ENCODE measurements at places on chromosomes 4 and X.

DNA sequence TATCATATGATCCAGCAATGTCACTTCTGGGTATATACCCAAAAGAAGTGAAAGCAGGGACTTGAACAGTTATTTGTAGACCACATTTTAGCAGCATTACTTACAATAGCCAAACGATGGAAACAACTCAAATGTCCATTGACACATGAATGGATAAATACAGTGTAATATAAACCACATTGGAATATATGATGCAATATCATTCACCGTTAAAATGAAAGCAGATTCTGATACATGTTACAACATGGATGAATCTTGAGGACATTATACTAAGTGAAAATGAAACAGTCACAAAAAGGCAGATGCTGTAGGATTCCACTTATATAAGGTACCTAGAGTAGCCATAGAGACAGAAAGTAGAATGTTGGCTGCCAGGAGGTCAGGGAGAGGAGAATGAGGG, 130.5 kb upstream of the SMAD1 start:
- DNase-seq, result no peak

DNA sequence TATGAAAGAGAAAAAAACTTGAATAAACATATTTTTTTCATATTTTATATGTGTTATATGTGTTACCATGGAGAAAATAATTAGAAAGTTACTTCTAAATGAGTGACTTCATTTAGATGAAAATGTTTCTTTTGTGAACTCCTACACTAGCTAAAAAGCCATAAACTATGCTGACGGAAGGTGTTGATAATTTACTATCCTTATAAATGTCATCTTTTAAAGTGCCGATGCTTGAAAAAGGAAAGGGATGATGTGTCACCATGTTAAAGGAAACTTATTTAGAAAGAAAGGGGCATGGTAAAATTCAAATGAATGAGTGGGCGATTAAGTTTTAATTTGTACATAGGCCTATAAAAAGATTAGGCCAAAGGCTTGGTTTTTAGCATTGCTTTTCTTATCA, 133.8 kb downstream of the SPRY1 start:
- no peak for DNase-seq

DNA sequence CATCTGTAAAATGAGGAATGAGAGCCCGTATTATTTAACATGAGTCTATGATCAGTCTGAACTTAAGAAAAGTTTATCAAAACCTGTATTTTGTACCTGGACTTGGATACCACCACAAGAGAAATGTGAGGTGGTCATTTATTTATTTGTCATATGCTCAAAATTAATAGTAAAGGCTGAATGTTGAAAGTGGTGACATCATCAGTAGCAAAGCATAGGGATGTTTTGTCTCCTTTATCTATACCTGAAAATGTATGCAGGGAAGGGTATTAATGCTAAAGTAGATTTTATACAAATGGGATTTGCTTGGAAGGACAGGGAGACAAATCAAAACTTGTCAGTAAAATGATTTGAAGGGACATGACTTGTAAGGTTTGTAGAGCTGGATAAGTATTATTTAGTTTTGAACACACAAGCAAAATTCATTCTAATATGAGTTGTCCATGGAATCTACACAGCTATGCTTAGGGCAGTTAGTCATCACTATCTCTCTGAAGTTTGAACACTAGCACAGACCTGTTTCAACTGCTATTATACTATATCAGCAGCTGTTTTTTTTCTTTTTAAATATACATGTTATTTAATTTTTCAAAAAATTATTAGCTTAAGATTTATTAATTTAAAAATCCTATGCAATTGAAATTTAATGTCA, 52.4 kb upstream of the GUCY1A1 start:
- no peak for DNase-seq

DNA sequence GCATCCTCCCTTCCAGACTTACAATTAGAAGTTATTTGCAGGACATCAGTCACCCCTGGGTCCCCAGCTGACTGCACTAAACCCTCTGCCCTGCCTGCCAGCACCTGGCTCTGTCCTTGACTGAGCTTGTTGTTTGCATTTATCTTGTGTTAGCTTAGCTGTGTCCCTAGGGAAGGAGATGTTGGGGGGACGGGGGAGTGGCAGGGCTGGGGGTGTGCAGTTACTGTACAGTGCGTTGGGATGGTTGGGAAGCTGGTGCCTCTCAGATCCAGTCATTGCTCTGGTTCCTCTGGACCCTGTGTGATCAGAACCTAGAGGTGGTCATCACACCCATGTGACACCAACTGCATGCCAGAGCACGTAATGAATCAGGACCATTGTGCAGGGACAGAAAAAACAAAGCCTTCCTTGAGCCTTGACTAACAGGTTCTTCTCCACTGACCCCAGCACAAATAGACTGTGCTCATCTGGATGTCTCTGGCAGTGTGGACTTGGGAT, 32.7 kb upstream of the PROM1 start:
- DNase-seq, result no peak

GRCh38 chr4:138978028-138978585, 37.5 kb upstream of the NOCT start:
- DNase-seq, result no peak

- DNase-seq, result peak; percentile 15
These were observed 79.7 kb downstream of the SNCA start for GRCh38 chr4:89757154-89757719.

- no peak for DNase-seq
These were observed 501.9 kb downstream of the GABRG1 start for GRCh38 chr4:45621971-45622370.

DNA sequence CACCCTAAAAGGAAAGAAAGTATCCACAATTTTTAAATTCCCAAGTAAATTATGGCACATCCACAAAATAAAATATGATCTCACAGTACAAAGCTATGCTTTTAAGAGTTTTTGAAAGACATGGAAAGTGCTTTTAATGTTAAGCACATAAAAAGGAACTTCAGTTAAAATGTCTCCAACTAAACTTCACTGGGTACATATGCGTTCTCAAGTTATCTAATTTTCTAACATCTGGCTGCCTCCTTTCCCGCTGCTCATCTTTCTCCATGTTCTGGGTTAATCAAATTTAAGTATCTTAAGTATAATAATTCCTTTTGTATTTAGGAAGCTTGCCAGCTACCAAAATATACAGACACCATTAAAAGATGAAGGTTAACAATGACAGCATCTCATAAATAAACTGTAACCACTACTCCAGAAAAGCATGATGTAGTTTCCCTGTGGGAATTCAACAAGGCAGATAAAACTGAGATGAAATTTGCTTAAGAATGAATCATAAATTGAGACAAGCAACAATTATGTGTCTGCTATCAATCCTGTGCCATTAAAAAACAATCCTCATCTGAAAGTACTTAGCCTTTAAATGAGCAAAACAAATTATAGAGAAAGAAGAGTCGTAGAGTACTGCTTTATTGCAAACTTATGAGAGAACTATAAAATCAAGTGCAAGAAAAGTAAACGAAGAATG, 25.1 kb downstream of the PRSS12 start:
- DNase-seq, result peak; percentile 11

DNA sequence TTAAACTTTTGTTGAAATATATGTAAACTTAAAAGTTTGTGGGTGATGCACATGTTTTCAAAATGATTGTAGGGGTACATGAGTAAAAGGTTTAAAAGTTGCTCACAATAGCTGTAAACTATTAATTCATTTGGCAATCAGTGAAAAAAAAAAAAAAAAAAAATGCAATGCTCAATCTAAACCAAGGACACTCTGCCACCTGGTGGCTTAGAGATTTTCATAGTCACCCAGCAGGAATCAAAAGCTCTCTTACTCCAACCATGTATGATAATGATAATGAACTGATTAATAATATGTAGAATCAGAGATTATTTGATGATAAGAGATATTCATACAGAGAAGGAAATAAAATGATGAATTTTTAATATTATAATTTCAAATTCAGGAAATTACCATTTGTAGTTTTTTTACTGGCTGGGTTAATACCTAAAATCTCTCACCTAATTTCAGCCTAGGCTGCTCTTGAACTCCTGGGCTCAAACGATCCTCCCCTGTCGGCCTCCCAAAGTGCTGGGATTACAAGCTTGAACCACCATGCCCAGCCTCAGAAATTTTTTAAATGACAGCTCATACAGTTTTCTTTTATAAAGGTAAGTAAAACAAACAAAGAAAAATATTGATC, 46.9 kb upstream of the SLC25A4 start:
- no peak for DNase-seq

DNA sequence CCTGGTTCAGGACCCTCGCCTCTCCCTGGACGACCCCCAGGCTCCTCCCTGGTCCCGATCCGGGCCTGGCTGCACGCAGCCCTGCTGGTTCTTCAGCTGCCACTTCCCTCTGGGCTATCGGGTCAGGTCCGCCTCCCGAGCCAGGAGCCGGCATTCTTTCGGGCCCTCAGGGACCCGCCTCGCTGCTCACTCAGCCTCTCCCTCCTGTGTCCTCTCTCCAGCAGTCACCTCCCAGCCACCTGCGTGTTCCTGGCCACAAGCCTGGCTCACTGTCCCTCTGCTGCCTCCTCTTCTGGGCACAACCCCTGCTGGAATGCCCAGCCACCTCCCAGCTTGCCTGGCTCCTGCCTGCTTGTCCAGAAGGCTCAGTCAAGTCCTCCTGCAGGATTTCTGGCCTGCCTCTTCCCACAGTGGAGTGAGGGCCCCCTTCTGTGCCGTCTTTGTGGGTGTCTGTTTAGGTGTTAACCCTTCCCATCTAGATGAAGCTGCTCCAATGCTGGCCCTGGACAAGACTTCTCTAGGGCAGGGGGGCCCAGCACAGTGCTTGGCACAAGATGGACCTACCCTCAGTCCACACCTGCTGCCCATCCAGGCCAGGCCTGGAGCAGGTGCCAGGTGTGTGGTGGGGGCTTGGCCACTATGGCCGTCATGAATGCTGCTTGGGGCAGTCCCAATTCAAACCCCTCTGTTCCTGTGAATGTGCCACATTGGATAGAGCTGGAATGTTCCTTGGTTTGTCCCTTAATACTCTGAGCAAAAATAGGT, 2.2 kb downstream of the WFS1 start:
- no peak for DNase-seq

DNA sequence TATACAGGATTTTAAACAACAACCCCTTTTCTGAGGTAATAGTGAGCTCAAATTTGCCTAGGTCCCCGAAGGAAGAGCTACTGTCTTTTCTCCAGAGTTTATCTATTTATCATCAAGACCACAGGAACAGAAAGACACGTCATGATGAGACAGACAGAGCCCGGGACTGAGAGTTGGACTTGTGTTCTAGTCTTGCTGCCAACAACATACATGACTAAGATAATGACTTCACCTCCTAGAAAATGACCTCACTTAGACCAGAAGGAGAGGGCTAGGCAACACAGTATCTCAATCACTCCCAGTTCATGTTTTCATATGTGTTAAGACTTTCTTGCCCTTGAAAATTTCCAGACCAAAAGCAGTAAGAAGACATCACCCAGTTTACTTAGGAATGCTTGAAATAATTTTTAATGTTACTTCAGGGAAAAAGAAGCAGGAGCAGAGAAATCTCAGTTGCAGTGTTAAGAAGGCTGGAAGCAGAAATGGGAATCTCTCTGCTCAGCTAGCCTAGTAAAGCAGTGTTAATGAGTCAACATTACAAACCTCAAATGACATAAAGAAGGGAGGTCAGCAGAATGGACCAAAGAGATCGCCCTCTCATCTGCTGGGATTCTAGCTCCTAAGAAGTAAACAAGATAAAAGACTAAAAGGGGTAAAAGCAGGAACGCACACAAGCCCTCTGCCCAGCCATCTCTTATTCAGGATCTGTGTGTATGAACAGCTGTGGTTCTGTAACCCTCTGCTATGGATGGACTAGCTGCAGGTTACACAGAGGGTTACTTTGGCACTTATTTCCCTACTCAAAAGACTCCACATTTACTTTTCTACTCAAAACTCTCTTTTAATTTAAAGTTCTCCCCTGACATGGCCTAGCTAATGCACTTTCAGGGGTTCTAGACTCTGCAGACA, 24.8 kb downstream of the PDGFC start:
- no peak for DNase-seq

GRCh38 chr4:73055241-73055897, 14.1 kb downstream of the COX18 start:
- no peak for DNase-seq

GRCh38 chrX:136034668-136035067, 49.4 kb downstream of the SLC9A6 start:
- DNase-seq, result no peak

DNA sequence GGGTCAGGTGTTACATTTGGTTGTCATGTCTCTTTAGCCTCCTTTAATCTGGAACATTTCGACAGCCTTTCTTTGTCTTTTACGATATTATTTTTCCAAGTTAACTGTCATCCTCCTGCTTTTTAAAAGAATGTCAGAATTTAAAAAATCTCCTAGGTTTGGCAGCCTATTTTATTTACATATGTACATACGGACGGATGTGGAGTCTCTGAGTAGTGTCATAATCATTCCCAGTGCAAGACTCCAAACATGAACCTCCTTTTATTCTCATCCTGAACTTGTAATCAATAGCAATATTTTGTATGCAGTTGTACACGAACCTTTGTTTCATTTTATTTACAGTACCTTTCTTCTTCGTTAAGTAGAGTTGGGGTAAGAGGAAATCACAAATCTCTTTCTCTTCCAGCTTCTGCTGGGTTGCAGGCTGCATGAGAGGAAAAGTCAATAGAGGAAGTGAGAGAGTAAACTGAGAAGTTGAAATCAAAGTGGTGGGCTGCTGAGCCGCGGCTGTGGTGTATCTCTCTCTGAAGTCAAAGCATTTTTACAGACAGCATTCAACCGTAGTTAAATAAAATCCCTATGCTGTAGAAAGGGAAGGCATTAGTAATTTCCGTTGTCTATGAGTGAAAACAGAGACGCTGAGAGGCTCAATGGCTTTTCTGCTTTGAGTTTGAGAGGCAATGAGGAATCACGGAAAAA, 53.9 kb upstream of the RPS6KA3 start:
- DNase-seq, result no peak

- DNase-seq, result no peak
These were observed 80.1 kb downstream of the ANAPC4 start for GRCh38 chr4:25457053-25457715.

DNA sequence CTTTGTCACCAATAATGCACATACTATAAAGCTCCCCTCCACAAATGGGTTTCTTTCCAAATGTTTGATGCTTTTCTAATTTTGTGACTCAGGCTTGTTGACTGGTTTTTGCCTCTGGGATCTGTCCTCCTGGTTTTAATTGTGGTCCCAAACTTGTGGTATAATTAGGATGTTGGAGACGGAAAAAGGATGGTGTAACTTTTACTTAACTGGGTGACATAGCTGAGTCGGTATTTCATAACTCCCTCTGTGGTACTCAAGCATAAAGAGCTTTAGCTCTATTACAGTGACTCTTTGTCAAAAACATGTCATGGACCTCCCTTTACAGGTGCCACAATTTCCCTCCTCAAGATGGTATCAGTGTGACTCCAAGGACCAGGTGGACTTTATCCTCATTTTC, 119.7 kb upstream of the RBPJ start:
- DNase-seq, result no peak

GRCh38 chr4:116413222-116413621, 672.2 kb downstream of the TRAM1L1 start:
- DNase-seq, result no peak

All from NCI-H526 (cell line).